ENCODE measurements at places on chromosomes 3 and 15.
A peak's percentile ranks its signal among the peaks of the same experiment; 100 is the strongest.

DNA sequence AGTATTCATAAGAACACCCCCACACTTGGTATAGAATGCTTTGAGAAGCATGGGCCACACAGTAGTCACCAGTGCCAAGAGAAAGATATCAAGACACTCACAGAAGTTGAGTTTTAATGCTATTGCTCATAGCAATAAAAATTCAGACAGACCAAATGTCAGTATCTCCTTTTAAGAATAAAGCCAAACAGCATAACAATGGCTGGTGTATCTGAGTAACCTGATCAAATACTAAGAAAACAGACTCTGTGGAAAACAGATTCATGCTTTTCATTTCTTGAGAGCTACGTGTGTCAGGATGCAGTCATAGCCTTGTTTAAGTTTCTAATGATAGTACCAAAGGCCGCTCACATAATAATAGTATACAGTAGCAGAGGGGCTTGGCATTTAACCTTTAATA, 778.5 kb downstream of the MECOM start:
- no peak for DNase-seq

GRCh38 chr15:100986158-100986896, 67.2 kb downstream of the LRRK1 start:
- DNase-seq = no peak

- DNase-seq = no peak
Measured at GRCh38 chr15:68256675-68257450, 20.7 kb upstream of the FEM1B start.

DNA sequence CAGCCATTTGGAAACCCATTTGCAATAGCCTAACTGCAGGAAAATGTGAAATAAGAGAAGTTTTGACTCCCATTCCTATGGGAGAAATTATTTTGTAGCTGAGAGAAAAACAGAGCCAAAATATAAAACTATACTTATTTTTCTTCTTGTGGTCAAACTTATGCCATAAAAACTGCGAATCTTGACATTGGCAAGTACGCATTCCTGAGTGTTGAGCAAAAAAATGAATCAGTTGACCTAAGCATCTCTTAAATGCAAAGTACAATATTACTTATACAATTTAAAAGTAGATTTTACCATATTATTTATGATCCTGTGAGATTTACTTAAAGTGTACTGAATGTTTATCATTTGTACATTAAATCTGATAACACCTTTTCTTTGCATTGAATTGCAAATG, 50.1 kb upstream of the CMC1 start:
- DNase-seq = no peak

DNA sequence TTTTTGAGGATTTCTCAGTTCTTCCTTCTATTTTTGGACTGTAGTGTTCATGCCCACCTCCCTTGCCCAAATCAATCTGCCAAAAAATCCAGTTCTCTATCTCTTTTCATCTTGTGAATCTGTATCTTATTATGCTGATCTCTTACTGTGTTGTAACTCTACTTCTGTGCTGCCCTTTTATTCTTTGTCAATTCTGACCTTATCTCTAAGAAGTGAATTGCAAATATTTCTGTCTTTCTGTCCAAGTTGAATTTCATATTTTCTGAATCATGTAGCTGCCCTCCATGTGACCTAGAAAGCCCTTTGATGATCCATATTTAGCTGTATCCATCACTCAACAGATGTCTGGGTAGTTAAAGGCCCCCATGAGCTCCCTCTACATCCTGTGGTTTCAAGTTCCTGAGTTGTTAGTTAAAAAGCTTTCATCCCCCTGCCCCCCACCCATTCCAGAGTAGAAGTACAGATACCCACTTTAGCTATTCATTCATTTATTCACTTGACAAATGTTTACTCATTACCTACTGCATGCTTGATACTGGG, 33.6 kb upstream of the ETV5 start:
- DNase-seq = peak; percentile 45

GRCh38 chr15:77019521-77020331, 24.8 kb downstream of the PSTPIP1 start:
- no peak for DNase-seq

DNA sequence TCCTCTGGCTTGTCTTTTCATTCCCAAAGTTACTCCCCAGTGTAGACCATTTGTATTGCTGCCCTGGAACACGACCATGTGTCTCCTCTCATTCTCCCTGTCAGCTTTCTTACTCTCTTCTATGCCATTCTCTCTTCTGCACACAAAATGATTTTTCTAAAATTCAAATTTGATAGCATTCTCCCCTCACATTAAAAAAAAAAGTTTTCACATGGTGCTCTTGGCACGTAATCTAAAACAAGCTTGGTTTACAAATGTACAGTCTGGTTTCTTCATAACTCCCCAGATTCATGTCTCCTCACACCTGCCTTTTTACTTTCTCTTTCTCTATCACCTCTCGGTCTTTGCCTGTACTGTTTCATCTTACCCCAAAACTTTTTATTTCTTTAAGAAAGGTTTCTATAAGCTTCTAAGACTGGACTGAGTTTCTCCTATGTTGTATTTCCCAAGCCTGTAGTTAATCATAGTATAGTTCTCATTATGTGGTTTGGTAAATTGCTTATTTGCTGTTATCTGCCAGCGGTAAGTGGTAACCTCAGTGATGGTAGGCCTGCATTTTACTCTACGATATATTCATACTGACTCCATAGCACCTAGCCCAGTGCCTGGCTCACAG, 31.2 kb downstream of the BCHE start:
- DNase-seq = no peak

GRCh38 chr3:28326458-28326926, 22.0 kb upstream of the ZCWPW2 start:
- no peak for DNase-seq

DNA sequence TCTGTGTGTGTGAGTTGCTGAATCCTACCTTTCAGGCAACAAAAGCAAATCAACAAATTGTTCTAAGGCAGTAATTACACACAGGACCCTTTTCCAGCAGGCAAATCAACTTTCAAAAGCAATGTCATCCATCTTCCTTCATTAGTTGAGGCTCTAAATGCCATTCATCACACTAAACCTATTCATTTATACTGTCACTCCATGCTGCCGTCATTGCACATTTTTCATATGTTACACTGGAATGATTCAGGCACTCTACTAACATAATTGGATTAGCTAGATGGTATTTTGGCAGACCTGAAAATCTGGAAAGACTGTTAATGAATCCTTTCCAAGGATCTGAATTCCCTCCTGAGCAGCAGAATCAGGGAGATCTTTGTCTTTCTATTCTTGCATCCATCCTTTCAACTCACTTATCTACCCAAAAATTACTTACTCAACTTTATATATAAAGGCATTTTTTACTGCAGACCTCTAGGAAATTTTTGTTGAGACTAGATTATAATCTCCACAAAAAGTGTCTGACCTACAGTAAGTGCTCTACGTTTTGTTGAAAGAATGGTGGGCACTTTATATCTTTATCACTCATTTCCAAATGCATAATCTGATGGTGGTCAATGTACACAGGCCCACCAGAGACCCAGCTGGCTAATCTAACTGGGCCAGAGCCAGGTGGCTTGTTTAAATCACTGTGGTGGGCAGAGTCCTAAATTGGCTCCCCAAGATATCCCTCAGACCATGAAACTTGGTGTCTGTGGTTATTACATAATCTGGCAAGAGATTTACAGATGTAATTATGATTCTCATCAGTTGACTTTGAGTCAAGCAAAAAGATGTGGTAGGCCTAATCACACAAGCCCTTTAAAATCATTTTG, 25.0 kb downstream of the MIX23 start:
- no peak for DNase-seq

DNA sequence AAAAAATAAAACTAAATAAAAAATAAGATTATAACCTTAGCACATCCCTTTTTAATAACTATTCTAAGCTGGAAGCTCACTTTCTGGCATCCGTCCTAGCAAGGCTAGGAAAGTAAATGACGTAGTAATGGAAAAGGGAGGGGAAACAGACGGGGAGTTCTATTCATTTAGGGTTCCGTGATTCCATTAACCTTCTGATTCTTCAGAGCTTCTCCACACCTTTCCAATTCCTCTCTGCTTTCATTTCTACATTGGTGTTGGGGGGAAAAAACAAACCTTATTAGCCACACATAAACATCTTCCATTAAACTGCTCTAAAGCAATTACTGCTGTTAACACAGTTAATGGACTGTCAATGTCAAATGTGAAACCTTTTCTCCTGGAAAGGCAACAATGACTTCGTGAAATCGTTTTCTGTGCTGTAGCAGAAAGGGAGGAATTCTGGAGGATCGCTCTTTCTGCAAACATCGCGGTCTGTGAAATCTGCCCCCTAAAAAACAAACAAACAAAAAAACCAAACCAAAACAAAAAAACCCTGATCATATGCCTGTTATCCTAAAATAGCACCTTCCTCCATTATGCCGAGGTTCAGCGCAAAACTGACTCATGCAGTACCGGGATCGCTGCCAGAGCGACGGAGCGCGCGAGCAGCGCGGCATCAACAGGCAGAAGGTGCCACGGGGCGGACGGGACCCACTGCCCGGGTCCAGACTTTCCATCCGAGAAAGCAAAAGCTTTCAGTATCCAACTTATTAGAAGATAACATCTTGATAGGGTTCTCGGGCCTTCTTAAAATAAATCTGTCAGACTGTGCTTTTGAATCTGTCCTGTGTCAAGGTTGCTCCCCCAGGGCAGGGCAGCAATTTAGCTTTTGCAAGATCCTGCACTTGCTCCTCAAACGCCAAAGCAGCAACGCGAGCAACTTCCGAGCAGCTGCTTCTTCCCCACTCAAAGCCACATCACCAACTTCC, 156.2 kb downstream of the FGF12 start:
- peak; percentile 19 for DNase-seq

GRCh38 chr15:71649894-71650293, 160.5 kb upstream of the NR2E3 start:
- no peak for DNase-seq

DNA sequence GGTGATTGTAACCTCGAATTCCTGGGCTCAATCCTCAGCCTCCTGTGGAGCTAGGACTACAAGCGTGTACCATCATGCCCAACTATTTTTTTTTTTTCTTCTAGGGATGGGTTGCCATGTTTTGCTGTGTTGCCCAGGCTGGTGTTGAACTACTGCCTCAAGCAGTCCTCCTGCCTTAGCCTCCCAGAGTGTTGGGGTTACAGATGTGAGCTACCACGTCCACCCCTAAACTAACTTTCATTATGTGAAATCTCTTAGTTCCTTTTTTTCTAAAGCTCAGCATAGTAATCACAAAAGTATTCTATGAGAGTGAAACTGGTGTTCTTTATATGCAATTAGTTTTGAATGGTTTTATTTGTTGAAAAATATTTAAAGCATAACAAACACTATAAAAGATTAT, 92.1 kb downstream of the XRN1 start:
- DNase-seq = no peak

DNA sequence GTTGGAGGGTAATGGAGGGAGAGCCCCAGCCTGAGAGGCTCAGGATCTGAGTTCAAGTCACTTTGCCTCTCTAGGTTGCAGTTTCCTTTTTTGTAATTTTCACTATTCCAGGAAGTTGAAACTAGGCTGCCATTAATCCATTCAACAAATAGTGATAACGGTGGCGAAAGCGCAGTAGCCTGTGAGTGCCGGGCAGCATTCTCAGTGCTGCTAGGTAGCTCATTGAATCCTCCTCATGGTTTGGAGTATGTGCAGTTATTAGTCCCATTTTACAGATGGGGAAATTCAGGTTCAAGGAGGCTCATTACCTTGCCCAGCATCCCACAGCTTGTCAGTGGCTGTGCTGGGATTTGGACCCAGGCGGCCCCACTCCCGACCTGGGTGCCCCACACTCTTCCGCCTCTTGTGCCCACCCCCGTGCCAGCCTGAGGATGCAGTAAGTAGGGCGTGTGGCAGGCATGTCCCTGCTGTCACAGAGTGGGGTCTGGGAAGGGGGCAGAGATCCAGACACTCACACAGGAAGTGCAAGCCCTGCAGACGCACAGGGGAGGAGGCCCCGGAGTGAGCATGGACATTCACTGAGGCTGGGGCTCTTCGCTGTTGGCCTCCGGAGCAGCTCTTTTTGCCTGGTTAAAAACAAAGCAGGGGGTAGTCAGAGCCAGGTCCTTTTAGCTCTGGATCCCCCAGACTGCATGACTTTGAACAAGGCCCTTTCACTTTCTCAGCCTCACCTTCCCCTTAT, 58.8 kb downstream of the SLC6A6 start:
- DNase-seq = no peak

DNA sequence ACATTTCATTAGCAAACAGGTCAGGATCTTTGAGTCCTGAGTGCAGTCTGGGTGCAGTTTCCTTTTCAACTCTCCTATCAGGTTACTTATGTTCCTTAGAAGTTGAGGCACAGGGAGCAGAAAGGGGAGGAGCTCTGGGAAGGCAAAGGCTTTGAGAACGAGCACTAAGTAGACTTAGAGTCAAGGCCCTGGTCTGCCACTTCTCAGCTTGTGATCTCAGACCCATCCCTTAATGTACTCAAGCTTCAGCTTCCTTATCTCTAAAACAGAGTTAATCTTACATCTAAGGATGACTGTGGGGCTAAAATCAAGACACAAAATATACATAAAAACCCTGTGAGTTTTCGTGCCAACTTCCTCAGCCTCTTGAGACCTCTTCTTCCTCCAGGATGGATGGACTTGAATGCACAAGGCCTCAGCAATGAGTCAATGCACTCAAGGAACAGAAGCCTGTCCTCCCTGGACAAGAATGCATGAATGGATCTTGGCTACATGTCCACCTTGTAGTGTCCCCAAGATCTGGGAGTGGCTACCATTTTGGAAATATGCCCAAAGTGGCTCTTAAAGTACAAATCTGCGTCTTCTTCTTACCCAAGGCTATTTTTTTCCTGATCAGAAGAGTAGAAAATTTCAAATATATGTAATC, 105.1 kb downstream of the WDR76 start:
- DNase-seq = no peak

- DNase-seq = peak; percentile 58
Measured at GRCh38 chr3:134483195-134483900, 2.4 kb downstream of the ANAPC13 start.

DNA sequence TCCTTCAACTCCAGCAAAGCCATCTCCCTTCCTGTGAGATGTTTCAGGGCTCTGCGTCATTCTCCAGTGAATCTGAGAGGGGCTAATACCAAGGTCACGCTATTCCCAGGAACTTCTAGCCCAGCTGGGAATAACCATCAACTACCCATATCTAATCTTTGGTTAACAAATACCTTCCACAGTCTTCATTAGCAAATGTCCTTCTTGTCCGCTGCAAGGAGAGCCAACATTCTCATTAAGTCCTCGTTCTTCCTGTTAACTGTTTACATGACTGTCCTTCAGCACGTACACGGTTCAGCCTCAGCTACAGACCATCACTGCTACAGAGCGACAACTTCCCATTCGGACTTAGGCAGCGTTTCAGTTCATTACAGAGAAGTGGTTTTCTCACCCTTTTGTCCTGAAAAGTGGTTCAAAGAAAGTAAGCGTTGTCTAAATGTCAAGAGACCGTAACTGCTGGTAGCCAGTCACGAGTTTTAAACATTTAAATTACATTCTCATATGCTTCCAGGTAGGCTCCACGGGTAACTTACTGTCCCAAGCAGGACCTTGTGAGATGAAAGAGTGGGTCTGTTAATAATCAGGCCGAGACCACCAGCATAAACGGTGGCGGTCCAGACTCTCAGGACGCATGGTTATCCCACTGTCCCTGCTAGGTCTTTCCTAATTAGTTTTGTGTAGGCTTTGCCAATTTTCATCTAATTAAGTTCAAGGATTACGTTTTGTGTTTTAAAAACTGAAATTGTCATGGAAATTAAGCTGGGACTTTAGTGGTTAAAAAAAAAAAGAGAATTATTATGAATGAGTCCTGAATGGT, 63.8 kb downstream of the CHSY1 start:
- DNase-seq = no peak

GRCh38 chr3:172658344-172659245, 52.3 kb downstream of the NCEH1 start:
- no peak for DNase-seq

Data from KBM-7 (cell line).